ENCODE measurements at places on chromosomes 5 and 9.
A peak's percentile ranks its signal among the peaks of the same experiment; 100 is the strongest.

DNA sequence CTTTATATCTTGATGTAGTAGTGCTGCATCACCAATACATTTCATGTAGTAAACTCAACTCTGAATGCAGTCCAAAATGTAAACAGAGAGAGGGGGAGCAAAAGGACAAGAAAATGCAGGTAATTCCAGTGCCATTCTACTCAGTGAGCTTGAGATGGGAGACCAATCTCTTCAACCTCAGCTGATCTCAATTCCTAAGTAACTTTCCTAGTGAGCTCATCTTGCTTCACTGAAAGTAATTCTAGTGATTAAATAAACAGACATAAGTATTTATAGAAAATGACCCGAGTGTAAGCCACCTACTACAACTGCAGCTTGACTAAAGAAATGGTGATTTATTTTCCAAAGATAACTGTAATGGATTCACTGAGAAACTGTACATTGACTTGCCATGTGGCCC, 424.5 kb downstream of the DMRT2 start:
- H3K36me3 ChIP-seq, result no peaks in the 10 kb centered on the region
- H3K4me3 ChIP-seq, result no peak overlapping the region
- no peaks in the 10 kb centered on the region for H3K27me3 ChIP-seq
- H3K27ac ChIP-seq, result no peak overlapping the region
- DNase-seq, result no peak

DNA sequence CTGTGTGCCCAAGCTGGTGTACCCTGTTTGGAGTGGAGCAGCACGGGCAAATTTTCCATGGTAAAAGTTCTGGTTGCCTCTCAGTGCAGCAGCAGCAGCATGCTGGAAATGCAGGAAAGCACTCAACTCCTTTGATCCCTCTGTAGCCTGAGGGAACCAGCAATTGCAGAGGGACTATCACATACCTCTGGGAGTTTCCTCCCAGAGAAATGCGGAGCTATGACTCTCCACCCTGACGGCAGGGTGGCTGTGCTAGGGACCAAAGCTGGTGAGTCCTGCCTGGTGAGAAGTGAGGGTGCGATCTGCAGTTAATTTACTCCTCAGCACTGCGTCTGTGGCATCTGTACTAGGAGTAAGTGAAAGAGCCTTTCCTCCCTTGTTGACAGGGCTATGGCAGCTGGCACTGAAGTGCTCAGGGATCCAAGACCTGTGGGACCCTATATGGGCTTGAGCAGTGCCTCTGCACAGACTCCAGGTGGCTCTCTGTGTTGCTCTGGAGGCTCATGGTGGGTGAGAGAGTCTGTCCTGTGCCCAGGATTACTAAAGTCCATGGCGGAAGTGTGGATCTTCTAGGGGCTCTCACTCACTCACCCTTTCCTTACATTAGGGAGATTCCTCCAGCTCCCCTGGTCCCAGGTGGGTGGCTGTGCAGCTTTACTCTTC, 601.2 kb upstream of the TYRP1 start:
- DNase-seq, result no peak
- H3K4me1 ChIP-seq, result no peaks in the 10 kb centered on the region
- H3K4me3 ChIP-seq, result no peak overlapping the region
- no peaks in the 10 kb centered on the region for H3K27me3 ChIP-seq
- no peaks in the 10 kb centered on the region for H3K36me3 ChIP-seq

GRCh38 chr5:15079566-15079965, 208.0 kb upstream of the ANKH start:
- no peak overlapping the region for H3K4me3 ChIP-seq
- H3K36me3 ChIP-seq, result no peaks in the 10 kb centered on the region
- H3K4me1 ChIP-seq, result no peaks in the 10 kb centered on the region
- no peak overlapping the region for H3K27ac ChIP-seq
- no peak for DNase-seq

GRCh38 chr5:3827624-3828023, 232.0 kb downstream of the IRX1 start:
- H3K27ac ChIP-seq, result no peak overlapping the region
- H3K27me3 ChIP-seq, result no peaks in the 10 kb centered on the region
- no peak overlapping the region for H3K4me3 ChIP-seq

DNA sequence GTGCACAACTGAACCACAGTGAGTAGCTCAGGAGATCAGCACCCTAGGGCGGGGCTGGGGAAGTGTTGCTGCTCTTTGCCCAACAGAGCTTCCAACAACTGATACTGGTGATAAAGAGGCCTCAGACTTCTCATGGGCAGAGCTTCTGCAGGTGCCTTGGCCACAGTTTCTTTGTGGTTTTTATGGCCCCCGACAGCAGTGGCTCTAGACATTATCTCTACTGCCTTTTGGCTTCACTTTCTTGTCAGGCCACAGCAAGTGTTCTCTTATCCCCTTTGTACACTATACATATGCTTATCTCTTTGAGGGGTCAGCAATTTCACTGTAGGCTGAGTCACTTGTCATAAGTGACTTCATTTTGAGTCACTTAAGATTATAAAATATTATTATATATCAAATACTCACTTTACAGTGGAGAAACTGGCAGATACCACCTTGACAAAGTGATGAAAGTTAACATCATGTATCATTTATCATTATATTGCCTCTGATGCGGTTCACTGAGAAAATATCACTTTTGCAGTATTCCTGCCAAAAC, 90.9 kb upstream of the COX7C start:
- DNase-seq, result no peak
- H3K4me3 ChIP-seq, result no peak overlapping the region
- H3K27me3 ChIP-seq, result no peaks in the 10 kb centered on the region

- peak overlapping the region; percentile 11 for H3K4me3 ChIP-seq
- H3K27ac ChIP-seq, result peak overlapping the region; percentile 18
- H3K27me3 ChIP-seq, result no peaks in the 10 kb centered on the region
- H3K4me1 ChIP-seq, result peaks cover 92% of the 10 kb centered on the region
- peaks cover 3% of the 10 kb centered on the region for H3K36me3 ChIP-seq
Measured at GRCh38 chr9:89438194-89438593, 59.7 kb downstream of the SEMA4D start.

DNA sequence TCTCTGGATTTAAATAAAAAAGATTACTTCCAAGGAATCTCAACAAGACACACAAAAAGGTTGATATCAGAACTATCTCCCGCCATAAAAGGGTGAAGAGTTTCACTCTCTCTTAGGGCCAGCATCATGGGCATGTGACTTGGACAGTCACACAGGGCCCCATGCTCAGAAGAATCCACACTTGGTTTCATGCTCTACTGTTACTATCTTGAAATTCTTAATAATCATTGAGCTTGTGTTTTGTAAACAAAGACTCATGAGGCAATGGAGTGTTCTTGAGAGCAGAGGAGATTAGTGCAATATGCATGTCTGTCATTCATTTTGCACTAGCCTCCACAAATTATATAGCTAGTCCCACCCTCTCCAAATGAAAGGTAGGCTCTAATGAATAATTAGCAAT, 58.4 kb downstream of the HMHB1 start:
- DNase-seq, result no peak
- no peaks in the 10 kb centered on the region for H3K36me3 ChIP-seq
- H3K27ac ChIP-seq, result no peak overlapping the region
- no peak overlapping the region for H3K4me3 ChIP-seq

DNA sequence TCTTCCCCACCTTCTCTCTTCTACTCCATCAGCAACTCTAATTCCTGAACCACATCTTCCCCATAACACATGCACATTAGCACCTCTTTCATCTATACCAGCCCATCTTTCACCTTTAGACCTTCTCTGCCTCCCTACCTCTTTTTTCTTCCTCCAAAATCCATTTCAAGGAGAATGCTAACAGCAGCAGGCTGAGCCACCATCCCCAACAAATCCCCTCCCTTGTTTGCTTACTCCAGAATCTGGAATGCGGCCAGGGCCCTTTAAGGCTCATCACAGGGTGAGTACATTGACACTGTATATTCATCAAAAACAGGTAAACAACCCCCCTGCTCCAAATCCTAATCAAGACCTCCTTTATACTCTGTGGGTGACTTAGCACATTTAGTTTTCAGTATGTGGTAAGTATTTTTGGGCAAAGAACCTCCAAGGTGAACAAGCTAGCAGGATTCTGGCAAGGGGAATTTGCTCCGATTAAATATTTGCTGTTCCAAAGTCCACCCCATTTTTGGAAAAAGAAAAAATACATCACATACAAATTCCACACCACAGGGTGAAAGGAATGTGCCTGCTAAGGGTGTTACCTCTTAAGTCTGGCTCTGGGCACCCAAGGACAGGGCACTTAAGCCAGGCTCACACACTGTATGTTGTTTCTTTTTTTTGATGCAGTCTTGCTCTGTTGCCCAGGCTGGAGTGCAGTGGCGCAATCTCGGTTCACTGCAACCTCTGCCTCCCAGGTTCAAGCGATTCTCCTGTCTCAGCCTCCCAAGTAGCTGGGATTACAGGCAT, 71.4 kb downstream of the SERINC5 start:
- no peak overlapping the region for H3K4me3 ChIP-seq
- no peaks in the 10 kb centered on the region for H3K36me3 ChIP-seq
- no peaks in the 10 kb centered on the region for H3K27me3 ChIP-seq

DNA sequence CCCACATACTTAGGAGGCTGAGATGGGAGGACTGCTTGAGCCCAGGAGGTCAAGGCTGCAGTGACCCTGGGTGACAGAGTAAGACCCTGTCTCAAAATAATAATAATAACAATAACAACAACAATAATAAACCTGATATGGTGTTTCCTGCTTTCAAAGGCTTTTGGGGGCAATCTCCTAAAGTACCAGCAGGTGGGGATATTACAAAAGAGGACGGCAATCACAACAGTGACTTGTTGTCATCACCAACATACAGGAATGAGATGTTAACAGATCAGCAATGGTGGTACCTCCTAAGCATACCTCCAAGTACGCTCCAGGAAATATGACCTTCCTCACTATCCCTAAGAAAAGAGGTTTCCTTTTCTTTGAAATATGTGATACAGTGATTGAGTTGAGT, 91.1 kb upstream of the RNF180 start:
- H3K27me3 ChIP-seq, result no peaks in the 10 kb centered on the region
- DNase-seq, result no peak
- H3K4me1 ChIP-seq, result no peaks in the 10 kb centered on the region
- no peak overlapping the region for H3K27ac ChIP-seq

DNA sequence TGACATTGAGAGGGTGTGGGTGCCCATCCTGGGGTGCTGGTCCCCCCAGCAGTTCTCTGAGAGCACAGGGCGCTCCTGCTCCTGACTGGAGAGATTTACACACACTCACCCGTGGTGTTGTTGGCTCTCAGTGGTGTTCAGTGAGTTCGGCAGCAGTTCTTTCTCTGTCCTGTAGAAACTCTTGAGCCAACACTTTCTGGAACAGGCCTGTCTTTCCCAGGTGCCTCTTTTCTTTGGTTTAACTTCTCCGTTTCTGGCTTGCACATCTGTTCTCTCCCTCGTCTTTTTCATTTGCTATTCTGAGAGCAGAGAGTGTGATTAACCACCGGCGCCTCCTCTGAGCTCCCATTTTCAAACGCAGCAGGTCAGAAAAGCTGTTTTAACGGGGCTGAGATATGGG, 284.5 kb downstream of the IRX2 start:
- H3K36me3 ChIP-seq, result no peaks in the 10 kb centered on the region
- H3K27me3 ChIP-seq, result no peaks in the 10 kb centered on the region
- no peaks in the 10 kb centered on the region for H3K4me1 ChIP-seq
- DNase-seq, result no peak

- H3K27me3 ChIP-seq, result no peaks in the 10 kb centered on the region
- H3K36me3 ChIP-seq, result no peaks in the 10 kb centered on the region
- H3K4me3 ChIP-seq, result no peak overlapping the region
Measured at GRCh38 chr5:168314735-168315411, 23.4 kb downstream of the WWC1 start.

DNA sequence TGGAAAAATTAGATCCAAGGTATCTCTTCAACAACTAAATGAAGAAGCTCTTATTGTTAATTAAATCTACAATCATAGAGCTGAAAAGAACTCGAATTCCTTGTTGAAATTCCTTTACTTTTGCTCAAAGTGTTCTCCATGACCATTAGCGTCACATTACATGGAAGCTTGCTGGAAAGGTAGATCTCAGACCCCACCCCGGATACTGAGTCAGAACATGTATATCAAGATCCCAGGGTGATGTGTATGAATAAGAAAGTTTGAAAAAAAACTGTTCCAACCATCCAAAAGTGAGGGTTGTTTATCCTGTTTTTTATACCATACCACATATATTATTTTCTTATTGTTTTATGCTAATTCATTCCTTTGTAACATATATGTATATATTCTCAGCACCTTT, 237.1 kb upstream of the PUM3 start:
- DNase-seq, result no peak
- no peak overlapping the region for H3K4me3 ChIP-seq
- no peaks in the 10 kb centered on the region for H3K4me1 ChIP-seq
- no peaks in the 10 kb centered on the region for H3K27me3 ChIP-seq

DNA sequence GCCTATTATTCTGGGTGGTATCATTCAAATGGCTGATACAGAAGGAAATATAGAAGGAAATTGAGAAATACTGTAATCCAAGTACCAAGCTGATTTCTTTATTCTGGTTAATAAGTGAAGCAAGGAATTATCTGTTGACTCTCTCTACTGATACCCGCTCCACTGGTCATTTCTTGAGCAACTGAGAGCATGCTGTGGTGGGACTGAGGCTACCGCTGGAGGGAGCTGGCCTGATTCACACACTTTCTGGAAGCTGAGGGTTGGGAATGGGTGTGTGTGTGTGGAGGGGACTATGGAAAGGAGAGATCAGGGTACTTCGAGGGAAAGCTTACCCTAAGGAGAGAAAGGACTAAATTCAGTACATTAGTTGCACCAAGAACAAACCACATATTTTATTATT, 104.1 kb downstream of the UGCG start:
- peaks cover 44% of the 10 kb centered on the region for H3K4me1 ChIP-seq
- no peaks in the 10 kb centered on the region for H3K36me3 ChIP-seq
- no peak overlapping the region for H3K4me3 ChIP-seq
- H3K27me3 ChIP-seq, result no peaks in the 10 kb centered on the region
- H3K27ac ChIP-seq, result peak overlapping the region; percentile 27

GRCh38 chr5:175728316-175728715, 70.4 kb downstream of the HRH2 start:
- no peaks in the 10 kb centered on the region for H3K36me3 ChIP-seq
- H3K4me1 ChIP-seq, result peaks cover 5% of the 10 kb centered on the region
- peaks cover 36% of the 10 kb centered on the region for H3K27me3 ChIP-seq
- H3K4me3 ChIP-seq, result no peak overlapping the region
- no peak overlapping the region for H3K27ac ChIP-seq

DNA sequence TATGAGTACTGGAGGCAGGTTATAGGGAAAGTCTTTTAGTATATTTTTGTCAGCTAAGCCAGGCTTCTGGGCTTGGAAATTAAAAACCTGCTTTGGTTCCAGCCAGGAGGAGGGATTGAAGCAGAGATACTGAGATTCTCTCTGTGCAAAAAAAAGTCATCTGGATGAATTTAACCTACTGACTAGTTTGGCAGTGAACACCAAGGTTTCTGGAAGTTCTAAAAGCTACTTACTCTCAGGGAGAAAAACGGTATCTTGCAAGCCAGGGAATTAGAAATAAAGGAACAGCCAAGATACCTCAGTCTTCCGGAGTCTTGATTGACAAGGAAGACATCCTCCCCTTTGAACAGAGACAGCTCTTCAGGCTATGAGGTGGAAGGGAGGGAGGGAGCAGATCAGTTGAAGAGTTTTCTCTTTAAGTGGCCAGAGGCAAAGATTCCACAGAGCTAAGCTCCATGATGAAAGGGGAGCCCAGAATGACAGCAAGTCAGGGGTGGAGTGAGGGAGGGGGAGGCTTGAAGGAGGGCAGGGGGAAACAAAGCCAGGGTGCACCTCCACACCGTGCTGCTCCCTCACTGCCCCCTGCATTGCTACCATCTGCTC, 8.3 kb upstream of the ZBTB34 start:
- peaks cover 21% of the 10 kb centered on the region for H3K27me3 ChIP-seq
- H3K4me3 ChIP-seq, result no peak overlapping the region
- H3K4me1 ChIP-seq, result no peaks in the 10 kb centered on the region
- H3K36me3 ChIP-seq, result no peaks in the 10 kb centered on the region
- DNase-seq, result no peak
- no peak overlapping the region for H3K27ac ChIP-seq

Measured in activated B cell treated with CpG ODN at 0.5 μM for 24 hours (primary cell).